ENCODE measurements at places on chromosomes 1 and 21.

DNA sequence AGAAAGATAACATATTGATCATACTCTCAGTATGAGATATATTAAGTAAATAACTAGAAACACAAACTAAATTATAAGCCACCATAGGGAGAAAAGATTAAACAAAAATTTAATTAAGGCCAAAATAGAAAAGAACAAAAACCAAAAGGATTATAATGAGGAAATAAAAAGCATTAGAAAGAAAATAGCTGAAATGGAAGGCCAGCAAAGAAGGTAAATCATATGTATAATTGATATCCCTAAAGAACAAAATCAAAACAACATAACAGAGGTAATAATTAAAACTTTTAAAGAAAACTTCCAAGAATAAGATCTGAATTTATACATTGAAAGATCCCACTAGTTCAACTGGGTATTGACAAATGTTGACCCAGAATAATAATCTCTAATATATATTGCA, 453.0 kb downstream of the LRRIQ3 start:
- DNase-seq: no peak

- DNase-seq: no peak
These were observed 45.2 kb downstream of the AJAP1 start for GRCh38 chr1:4699376-4700301.

GRCh38 chr1:7060745-7061144, 275.5 kb downstream of the CAMTA1 start:
- no peak for DNase-seq

GRCh38 chr1:202086579-202087350, 36.0 kb upstream of the GPR37L1 start:
- DNase-seq: no peak

DNA sequence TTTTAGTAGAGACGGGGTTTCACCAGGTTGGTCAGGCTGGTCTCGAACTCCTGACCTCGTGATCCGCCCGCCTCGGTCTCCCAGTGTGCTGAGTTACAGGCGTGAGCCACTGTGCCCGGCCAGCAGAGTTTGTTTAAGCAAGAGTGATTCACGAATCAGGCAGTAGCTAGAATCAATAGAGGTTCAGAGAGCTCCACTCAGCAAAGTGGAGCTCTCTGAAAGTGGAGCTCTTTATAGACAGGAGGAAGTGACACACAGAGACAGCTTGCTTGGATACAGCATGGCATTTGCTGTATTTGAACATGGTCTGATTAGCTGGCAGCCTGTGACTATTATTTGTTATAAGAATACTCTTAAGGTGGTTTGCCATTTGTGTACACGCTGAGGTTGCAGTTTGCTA, 27.1 kb upstream of the CD34 start:
- no peak for DNase-seq

- no peak for DNase-seq
These were observed 3.7 kb upstream of the UCK2 start for GRCh38 chr1:165823552-165824268.

- DNase-seq: no peak
These were observed 60.1 kb upstream of the LAMC2 start for GRCh38 chr1:183126000-183126366.

- DNase-seq: no peak
These were observed 4.1 kb downstream of the CDC42BPA start for GRCh38 chr1:227314014-227314848.

GRCh38 chr1:33649759-33650158, 177.3 kb downstream of the ZSCAN20 start:
- DNase-seq: no peak

DNA sequence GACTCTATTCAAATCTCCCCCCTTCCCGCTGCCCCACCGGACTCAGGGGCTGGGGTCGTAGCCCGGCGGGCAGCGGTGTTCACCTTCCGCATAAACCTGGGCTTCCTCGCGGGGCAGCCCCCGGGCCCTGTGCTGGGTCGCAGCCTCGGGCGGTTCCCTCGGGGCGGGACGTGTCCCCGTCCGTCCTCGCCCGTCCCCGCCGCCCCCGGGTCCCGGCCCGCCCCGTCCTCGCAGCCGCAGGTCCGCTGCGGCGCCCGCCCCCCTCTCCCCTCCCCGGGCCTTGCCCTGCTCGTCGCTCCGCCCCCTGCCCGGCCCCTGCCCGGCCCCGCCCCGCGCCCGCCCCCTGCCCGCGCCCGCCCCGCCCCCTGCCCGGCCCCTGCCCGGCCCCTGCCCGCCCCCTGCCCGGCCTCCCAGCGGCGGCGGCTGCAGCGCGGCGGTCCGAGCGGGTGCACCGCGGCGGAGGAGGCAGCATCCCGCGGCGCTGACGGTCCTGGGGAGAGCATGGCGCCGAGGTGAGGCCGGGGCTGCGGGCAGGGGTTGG, at the start of gene COL18A1:
Gene COL18A1, plus strand, starts transcription at position 436 of the 541 bp plus-strand sequence. Its CDS starts 66 bp downstream, at position 502.
- DNase-seq: no peak

DNA sequence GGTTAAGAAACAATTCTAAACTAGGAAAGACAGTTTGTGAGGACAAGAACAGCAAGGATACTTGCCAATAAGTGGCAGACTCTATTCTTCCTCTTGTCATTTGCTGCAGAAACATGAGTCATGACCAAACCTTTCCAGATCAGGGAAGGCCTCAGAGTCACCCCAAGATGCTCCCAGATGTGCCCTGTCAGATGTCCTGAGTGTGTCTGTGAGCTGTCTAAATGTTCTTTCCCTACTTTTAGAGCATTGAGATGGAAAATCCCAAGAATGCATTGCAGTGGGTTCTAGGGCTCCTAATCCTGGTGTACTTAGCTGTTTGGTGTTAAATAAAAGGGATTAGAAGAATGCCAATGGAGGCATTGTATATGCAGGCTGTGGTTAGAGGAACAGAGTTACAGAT, 57.5 kb upstream of the KIAA0040 start:
- no peak for DNase-seq

DNA sequence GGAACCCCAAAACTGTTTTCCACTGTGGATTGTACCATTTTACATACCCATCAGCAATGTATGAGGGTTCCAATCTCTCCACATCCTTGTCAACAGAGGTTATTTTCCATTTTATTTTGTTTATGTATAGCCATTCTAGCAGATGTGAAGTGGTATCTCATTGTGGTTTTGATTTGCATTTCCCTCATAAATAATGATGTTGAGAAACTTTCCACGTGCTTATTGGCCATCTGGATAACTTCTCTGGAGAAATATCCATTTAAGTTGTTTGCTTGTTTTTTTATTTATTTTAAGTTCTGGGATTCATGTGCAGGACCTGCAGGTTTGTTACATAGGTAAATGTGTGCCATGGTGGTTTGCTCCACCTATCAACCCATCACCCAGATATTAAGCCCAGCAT, 280.2 kb upstream of the USP25 start:
- DNase-seq: no peak

DNA sequence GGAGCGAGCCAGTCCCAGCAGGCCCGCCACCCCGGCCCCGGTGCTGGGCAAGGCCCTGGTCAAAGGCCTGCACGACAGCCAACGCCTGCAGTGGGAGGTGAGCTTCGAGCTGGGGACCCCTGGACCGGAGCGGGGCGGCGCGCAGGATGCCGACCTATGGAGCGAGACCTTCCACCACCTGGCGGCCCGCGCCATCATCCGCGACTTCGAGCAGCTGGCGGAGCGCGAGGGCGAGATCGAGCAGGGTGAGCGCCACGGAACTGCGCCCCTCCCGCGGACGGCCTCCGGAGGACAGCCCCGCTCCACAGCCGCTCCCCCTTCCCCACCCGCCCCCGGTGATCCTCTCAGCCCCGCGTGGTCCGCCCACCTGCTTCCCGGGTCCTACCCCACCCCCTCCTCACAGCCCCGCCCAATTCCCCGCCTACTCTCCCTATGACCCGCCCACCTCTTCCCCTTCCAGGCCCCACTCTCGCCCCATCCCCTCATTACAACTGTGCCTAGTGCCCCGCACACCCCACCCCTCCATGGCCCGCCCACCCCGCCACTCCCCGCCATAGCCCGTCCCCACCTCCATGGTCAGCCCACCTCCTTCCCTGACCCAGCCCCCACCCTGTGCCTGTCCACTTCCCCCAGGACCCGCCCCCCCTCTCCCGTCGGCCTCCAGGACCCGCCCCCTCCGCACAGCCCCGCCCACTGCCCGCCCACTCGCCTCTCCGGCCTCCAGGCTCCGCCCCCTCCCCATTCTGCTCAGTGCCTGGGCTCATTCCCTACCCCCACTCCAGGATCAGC, 52.7 kb downstream of the VWA5B1 start:
- no peak for DNase-seq

- peak; percentile 45 for DNase-seq
These were observed at the start of gene CTTNBP2NL for GRCh38 chr1:112395821-112396652. Gene CTTNBP2NL, plus strand, starts transcription at chr1:112396214. Its CDS starts 19,952 bp downstream, at chr1:112416166.

DNA sequence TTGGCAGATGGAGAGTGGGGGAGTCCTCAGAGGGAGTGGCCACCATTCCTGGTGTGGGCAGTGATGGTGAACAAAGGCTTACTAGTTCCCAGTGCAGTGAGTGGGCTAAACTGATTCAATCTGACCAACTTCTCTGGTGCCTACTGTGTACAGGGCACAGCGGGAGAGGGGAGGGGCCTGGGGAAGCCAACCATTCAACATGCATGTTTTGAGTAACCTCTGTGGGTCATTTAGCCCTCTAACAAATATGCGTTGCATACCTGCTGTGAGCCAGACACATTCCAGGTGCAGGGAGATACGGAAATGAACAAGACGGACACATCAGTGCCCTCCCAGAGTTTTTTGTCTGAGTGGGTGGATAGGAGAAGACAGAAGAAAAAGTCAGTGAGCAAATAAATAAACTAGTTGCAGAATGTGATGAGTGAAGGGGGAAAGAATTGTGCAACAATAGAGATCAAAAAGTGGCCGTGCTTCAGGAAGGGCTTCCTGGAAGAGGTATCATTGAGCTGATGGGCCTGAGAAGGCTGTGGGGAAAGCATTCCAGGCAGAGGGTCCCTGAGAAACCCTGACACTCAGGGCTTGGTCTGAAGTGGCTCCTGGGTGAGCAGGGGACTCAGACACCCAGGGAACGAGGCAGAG, 78.8 kb downstream of the EPHB2 start:
- no peak for DNase-seq

GRCh38 chr1:93585059-93585966, 96.3 kb downstream of the BCAR3 start:
- DNase-seq: no peak

DNA sequence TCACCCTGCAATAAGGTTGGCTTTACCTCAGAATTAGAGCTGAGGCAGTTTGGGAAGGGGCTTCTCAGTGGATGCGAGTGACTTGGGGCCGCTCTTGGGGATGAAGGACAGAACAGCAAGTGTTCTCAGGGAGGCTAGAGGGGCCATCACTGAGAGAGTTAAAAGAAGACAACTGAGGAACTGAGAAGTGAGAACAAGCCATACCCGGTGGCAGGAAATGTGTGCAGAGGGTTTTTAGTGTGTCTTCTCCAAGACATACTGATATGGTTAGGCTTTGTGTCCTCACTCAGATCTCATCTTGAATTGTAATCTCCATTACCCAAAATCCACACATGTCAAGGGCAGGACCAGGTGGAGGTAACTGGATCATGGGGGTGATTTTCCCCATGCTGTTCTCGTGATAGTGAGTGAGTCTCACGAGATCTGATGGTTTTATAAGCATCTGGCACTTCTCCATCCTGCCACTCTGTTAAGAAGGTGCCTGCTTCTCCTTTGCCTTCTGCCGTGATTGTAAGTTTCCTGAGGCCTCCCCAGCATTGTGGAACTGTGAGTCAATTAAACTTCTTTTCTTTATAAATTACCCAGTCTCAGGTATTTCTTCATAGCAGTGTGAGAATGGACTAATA, 75.8 kb downstream of the PCBP3 start:
- no peak for DNase-seq

GRCh38 chr1:220149742-220150141, 55.8 kb downstream of the IARS2 start:
- DNase-seq: no peak

- DNase-seq: no peak
These were observed 201.5 kb upstream of the COL11A1 start for GRCh38 chr1:103309786-103310185.

- DNase-seq: no peak
These were observed 9.2 kb downstream of the ADPRS start for GRCh38 chr1:36097693-36098585.

DNA sequence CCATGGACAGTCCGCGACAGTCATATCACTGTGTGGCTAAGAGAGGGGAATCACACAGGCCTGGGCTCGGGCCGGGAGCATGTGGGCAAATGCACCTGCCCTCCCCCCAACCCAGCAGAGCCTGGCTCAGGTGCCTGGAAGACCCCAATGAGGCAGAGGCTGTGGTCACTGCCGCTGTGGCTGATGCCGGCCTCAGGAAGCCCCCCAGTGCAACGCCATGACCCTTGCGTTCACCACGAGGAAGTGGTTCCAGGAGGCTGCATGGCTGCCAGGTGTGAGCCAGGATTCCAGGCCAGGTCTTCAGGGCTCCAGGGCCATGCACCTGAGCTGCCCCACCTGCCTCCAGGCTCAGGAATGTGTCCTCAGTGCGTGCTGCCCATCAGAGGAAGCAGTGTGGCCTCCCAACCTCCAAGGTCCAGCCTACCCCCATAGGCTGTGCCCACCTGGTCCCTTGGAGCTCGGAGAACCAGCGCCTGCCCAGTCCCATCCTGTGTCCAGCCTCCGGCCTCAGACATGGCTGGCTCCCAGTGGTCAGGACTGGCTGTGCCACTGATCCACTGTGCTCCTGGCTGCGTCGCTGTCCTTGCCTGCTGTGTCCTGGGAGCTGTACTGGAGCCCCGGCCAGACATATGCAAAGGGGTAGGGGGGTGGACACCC, 8.0 kb downstream of the ARHGEF16 start:
- no peak for DNase-seq

- no peak for DNase-seq
These were observed 422.7 kb downstream of the MATN1 start for GRCh38 chr1:30300669-30301068.

GRCh38 chr1:100628631-100629081, 90.7 kb downstream of the GPR88 start:
- DNase-seq: no peak

Data from GOT3 (cell line).